ENCODE measurements at places on chromosomes 12 and 14. TPM values are rescaled to one million over a fixed set of nuclear protein-coding genes. Genes with fewer than 3 reads are reported as not detected.

DNA sequence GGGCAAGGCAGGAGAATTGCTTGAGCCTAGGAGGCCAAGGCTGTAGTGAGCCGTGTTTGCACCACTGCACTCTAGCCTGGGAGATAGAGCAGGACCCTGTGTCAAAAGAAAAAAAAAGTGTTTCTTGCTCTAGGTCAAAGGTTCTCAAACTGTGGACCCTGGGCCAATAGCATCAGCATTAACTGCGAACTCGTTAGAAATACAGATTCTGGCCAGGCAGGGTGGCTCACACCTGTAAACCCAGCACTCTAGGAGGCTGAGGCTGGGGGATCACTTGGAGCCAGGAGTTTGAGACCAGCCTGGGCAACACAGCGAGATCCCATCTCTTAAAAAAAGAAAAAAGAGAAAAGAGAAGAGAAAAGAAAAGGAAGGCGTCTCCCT lies 858 bp downstream of the RILPL2 start:
- ATAC-seq = no peak

DNA sequence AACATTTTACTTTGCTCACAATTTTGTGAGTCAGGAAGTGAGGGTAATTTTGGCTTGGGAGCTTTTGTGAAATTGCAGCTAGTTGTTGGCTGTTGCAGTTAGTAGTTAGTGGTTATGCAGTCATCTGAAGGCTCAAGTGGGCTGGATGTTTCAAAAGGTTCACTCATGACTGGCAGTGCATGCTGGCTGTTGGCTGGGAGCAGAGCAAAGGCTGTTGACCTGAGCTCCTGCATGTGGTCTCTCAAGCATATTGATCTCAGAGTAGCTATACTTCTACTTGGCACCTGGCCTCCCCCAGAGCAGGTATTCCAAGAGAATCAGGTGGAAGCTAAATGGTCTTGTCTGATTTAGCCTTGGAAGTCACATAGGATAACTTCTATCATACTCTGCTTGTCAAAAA lies 414.1 kb upstream of the STXBP6 start:
- no peak for ATAC-seq

DNA sequence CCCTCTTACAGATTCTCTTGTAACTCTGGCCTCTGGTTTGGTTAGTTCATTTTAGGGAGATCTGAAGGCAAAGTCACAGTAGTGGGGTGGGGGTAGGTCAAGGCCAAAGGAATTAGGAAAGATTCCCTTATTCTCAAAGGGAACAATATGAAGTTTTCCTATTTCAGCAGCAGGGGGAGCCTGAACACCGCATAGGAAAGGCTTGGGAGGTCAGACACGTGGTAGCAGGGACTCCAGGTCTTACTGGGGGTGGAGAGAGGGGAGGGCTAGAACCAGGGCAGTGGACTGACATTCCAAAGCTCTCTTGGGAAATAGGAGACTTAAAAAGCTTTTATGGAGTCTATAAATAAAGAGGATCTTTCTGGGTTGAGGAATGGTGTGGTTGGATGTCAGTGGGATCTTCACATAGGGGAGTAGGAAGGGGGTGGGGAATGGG lies 1.3 kb downstream of the ZC3H10 start:
- no peak for ATAC-seq

The RGS6 gene
- 1.5 TPM for total RNA-seq

GRCh38 chr12:1913377-1914113 lies 4.9 kb downstream of the CACNA2D4 start:
- ATAC-seq = no peak

DNA sequence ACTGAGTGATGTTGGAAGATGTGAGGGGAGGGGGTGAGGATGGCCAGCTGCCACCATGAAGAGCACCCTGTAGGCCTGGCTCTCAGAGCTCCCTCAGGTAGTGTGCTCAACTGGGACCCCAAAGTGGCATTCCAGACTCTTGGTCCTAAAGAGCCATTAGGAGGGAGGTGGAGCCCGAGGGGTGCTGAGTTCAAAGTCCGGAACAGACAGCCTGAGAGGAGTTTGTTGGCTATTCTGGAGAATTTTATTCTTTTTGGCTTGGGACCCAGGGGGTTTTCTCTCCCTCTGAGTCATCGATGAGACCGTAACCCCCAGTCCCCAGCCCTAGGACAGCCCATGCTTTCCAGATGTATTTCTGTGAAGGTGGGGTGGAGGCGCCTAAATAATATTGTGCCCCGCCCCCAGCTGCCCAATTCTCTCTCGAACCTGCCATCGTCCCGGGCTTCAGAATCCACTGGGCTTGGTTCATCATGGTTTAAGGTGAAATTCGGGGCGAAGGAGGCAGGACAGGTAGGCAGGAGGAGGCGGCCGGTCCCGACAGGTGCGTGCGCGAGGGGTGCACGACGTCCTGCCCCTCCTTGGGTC lies 690 bp upstream of the RBP5 start:
- no peak for ATAC-seq

DNA sequence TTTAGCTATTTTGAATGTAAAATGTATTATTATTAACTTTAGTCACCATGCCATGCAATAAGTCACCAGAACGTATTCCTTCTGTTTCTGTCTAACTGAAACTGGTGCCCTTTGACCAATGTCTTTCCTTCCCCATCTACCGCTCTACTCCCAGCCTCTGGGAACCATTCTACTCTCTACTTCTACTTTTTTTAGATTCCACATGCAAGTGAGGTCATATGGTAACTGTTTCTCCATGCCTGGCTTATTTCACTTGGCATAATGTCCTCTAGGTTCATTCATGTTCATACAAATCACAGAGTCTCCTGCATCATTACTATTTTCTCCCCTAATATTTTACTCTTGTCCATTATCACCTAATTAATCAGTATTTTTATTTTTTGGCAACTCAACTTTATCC lies 160.1 kb downstream of the TMX1 start:
- no peak for ATAC-seq

The DYRK4 gene
- total RNA-seq = 22.0 TPM

DNA sequence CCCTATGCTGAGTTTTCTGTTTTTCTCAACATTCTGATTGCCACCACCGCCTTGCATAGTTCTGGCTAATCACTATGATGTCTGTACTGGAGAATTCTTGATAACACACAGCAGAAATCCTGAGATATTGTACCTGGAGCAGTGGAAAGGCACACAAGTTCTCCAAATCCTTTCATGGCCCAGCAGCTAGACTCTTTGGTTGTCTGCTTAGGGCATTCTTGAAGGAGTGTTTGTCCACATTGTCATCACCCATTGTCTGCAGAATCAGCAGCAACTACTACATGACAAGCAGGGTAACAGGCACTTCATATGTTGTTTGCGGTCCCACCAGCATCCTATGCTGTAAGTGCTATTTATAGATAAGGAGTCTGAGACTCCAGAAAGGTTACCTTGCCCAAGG lies 128.9 kb downstream of the DAAM1 start:
- ATAC-seq = no peak

- ATAC-seq = no peak
Observed at GRCh38 chr12:68206446-68206845, 19.2 kb downstream of the IL26 start.

The OSGEP gene
- 40.5 TPM for total RNA-seq

The KRT78 gene
- not detected for total RNA-seq

DNA sequence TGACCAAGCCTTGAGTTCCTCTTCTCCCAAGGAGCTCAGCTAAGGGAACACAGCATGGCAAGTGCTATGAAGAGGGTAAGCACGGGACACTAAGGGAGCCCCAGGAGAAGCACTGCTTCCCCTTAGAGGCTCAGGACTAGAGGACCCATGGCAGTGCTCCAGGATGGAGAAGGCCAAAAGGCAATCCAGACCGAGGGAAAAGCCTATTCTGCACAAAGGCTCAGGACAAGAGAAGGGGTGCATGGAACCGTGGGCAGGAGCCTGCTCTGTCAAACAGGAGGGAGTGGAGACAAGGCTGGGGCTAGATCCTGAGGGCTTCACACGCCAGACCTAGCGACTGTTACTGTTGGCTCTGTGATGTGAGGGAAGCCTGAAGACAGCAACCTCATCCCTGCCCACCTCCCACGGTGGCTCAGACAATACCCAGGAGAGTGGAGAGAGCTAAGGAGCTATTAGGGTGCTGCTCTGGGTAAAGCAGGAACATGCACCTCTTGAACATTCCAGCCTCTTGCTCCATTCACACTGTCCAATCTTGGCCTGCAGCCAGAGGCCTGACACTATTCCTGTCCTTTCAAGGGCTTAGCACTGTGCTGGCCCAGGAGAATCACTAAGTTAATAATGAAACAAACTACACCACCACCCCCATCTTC lies 24.2 kb downstream of the OTUB2 start:
- ATAC-seq = no peak

GRCh38 chr14:87758876-87759275 lies 234.1 kb downstream of the GALC start:
- no peak for ATAC-seq

The POTEM gene
- not detected for total RNA-seq

The MSI1 gene
- not detected for total RNA-seq

The SOAT2 gene
- total RNA-seq = 0.28 TPM

DNA sequence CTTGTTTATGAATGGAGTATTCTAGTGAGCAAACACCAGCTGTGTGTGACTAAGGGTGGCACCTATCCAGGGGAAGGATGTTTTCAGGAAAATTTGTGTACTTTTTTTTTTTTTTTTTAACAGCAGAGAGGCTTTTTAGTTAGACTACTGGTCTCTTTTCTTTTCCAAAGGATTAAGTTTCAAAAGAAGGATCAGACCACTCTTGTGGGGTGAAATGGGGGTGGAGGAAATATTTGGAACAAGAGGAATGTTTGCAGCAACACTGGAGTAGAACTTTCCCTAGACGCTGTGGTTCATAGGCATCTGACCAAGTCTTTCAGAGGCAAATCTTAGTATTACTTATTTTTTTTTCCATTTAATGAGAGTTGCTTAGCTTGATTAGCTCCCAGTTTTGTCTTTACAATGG lies 21.1 kb downstream of the NUBPL start:
- no peak for ATAC-seq

DNA sequence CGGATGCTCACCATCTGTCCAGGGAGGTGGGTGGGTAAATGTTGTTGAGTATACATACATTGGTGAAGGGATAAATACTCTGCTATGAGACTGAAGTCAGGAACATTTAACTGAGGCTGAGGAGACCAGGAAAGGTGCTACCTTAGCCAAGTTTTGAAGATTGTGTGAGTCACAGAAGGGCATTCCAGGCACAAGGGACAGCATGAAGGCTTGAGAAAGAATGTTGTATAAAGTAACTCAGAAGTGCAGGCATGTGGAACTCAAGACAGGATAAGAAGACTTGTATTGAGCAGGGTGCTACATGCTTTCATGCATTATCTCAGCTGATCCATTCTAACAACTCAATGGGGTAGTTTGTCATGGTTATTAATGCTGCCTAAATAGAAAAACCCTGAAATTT lies 112.7 kb downstream of the IPO8 start:
- no peak for ATAC-seq

DNA sequence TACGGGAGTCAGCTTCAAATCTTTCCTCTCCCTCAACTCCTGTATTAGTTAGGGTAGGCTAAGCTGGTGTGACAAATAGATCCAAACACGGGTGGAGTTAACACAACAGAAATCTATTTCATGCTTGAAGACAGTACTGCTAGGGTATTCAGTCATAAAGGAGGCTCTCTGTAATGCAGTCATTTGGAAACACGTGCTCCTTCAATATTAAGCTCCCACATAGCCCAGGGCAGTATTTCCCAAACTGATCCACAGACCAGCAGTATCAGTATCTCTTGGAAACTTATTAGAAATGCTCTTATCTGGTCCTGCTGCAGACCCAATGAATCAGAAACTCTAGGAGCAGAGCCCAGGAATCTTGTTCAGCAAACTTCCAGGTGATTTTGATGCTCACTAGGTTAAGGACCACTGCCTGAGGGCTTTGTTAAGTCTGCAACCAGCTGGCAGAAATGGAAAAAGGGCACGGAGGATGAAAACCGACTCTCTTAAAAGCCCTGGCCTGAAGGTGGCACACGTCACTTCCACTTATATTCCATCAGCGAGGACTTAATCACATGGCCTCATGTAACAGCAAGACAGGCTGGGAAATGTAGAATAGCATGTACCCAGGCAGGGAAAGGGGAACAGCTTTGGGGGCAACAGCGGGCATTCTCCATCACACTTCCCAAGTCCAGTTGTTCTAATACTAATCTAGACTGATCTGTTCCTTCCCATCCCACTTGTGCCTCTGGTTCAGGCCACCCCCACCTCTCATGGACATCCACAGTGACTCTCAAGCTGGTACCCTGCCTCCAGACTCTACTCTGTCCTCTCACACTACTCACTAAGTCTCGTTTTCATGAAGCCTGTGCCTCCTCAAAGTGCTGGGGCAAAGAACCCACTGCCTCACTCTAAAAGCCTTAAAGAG lies 38.2 kb upstream of the RIC8B start:
- peak; percentile 56 for ATAC-seq

DNA sequence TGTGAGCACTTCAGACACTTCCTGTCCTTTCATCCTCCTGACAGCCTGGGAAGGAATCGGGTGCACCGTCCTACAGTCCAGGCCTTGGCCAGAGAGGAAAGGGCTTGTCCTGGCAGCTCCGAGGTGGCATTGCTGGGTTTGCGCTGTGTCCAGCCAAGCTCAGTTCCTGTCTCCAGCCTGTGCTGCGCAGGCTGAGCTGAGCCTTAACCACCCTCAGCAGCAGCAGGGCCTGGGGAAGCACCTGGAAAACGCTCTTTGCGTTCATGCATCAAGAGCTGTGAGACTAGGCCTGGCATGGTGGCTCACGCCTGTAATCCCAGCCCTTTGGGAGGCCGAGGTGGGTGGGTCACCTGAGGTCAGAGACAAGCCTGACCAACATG lies 33.7 kb upstream of the EML1 start:
- ATAC-seq = no peak

GRCh38 chr14:71371711-71372396 lies 464.6 kb downstream of the PCNX1 start:
- peak; percentile 99 for ATAC-seq

Data from activated T-helper 17 cell treated with anti-CD3 and anti-CD28 coated beads, Interleukin-2, amount 50 U/mL, for 72 hours (primary cell).